ENCODE measurements at places on chromosomes 16 and 17.

- no peak for DNase-seq
These were observed 12.7 kb downstream of the SEC14L1 start for GRCh38 chr17:77153472-77153871.

GRCh38 chr16:27959914-27960313 is 103.6 kb downstream of the GSG1L start:
- DNase-seq = no peak

- DNase-seq = no peak
These were observed 52.7 kb downstream of the CDRT4 start for GRCh38 chr17:15414532-15415306.

- no peak for DNase-seq
These were observed 22.2 kb downstream of the RNF112 start for GRCh38 chr17:19433255-19433654.

All from posterior vena cava (tissue), 2 donors.